Activated effector memory CD4-positive, alpha-beta T cell treated with Interleukin-2 at 50 U/mL for 16 hours (primary cell): ENCODE measurements at places on chromosomes 5 and 9.

- no peak for DNase-seq
These were observed 2.6 kb upstream of the SPDL1 start for GRCh38 chr5:169580964-169581363.

DNA sequence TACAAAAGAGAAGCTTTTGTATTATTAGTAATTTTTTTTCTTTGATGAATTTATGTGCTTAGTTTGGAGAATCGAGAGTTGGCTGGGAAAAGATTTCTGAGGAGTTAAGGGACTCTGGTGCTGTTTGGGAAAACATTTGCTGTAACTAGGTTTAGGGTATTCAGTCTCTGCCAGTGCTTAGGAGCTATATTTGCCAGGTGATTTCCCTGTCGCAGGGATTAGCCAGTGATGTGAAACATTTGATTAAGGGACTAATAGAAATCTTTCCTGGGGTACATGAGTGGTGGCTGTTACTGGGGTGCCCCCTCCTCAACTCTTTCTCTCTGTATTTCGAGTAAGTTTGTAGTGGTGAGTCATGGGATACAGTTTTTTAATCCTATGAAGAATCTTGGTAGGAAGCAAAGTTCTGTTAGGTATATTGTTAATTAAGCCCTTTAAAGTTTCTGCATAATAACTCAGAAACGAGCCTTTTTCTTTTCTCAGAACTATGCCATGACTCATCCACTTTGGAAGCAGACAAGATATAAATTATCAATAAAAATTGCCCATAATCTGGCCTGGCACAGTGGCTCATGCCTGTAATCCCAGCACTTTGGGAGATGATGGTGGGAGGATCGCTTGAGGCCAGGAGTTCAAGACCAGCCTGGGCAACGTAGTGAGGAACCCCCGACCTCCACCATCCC is 18.6 kb downstream of the RGMB start:
- no peak for DNase-seq

GRCh38 chr9:126519660-126520420 is 93.9 kb upstream of the LMX1B start:
- DNase-seq = no peak

DNA sequence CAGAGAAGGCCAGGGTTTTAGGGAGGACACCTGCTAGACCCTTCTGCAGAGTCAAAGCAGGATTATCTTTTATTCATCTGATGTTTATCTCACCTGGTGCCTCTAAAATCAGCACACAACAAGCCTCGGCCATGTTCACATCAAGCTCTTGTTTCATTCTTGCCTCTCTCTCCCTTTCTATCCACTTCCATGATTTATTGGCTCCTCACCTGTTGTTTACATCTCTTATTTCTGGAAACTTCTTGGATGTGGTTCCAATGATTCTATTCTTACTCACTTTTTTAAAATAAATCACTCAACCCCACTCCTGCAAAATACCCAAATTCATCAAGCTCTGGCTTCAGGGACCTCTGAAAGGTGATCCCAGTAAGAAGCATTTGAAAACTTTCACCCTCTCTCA is 407.0 kb upstream of the KLF4 start:
- no peak for DNase-seq

GRCh38 chr5:151492729-151493128 is 45.3 kb downstream of the SLC36A1 start:
- DNase-seq = no peak

- DNase-seq = no peak
These were observed 231.2 kb downstream of the EBF1 start for GRCh38 chr5:158868546-158868945.

GRCh38 chr5:110335361-110336066 is 391.0 kb downstream of the TMEM232 start:
- no peak for DNase-seq

- DNase-seq = no peak
These were observed 36.2 kb downstream of the PLAC8L1 start for GRCh38 chr5:146068977-146069779.

GRCh38 chr9:121582641-121583040 is 68.8 kb upstream of the DAB2IP start:
- DNase-seq = no peak

DNA sequence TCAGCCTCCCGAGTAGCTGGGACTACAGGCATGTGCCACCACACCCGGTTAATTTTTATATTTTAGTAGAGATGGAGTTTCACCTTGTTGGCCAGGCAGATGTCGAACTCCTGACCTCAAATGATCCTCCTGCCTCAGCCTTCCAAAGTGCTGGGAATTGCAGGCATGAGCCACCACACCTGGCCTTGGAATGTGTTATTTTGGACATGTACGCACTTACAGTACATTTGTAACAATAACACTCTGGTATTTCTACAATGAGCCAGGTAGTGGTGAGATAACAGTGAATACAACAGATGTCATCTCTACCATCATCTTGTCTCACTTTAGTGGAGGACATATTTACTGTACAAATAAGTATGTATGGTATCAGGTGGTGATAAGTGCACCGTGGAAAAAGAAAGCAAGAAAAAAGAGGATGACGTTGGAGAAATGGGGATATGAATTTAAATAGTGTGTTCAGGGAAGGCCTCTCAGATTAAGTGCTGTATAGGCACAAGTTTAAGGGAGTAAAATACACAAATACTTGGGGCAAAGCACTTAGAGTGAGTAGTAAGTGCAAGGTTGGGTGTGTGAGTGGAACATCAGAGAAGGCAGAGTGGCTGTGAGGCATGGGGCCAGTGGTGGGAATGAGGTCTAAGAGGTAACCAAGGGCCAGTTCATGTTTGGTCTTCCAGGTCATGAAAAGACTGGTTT is 100.1 kb downstream of the CDC42SE2 start:
- no peak for DNase-seq

GRCh38 chr5:107682533-107682932 is 11.8 kb upstream of the EFNA5 start:
- no peak for DNase-seq
